ENCODE measurements at places on chromosomes 2 and 18.

DNA sequence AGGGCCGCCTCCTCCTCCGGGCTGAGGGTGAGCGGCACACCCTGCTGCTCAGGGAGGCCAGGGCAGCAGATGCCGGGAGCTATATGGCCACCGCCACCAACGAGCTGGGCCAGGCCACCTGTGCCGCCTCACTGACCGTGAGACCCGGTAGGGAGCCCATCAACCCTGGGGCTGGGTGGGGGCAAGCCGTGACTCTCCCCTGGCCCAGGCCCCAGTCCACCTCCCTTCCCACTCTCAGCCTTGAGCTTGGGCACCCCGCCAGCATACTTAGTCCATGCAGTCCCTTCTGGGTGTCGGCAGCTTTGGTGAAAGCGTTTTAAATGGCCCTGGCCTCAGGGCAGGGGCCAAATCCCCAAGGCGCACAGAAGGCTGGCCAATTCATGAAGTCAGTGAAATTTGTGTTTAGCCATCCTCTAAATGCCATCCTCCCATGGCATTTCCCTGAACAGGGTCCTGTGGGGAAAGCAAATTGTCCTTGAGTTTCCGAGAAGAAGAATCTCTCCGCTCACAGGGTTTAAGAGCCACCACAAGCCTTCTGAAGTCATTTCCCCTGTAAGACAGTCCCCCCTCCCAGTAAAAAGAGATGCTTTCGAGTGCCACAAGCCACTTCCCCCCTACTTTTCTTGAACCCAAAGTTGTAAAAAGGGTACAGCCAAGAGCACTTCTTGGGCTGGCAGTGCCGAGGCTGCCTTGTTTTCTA is 17.2 kb downstream of the SPEG start:
- peak; percentile 91 for DNase-seq

- no peak for DNase-seq
These were observed 25.8 kb upstream of the SLC9A2 start for GRCh38 chr2:102593516-102593915.

- no peak for DNase-seq
These were observed 7.4 kb upstream of the DGKD start for GRCh38 chr2:233346930-233347329.

DNA sequence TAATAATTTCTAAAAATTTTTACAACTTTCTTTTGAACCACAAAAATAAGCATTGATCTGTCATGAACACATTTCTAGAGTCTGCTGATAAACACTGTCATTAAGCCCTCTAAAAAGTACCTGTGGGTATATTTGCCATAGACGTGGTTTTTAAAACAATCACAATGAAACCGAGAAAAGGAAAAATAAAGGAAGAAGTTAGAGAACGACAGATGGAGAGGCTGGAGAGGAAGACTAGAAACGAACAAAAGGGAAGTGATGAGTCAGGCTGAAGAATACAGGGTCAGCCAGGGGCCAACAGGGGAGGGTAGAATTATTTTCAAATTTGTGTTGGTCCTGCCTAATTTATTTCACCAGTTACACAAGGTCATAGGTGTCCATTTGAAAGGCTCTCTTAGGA is 62.0 kb downstream of the MYL12B start:
- no peak for DNase-seq

GRCh38 chr2:219163156-219163555 is 2.5 kb upstream of the NHEJ1 start:
- DNase-seq: no peak

DNA sequence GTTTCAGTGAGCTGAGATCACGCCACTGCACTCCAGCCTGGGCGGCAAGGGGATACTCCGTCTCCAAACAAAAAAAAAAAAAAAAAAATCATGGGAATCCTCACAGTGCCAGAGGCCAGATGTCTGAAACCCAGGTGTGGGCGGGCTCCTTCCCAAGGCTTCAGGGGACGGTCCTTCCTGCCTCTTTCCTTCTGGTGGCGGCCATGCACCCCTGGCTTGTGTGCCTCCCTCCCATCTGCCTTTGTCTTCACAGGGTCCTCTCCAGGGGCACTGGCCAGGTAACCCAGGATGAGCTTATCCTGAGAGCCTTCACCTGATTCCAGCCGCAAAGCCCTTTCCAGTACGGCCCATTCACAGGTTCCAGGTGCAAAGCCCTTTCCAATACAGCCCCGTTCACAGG is 40.9 kb upstream of the GPC1 start:
- DNase-seq: peak; percentile 31

DNA sequence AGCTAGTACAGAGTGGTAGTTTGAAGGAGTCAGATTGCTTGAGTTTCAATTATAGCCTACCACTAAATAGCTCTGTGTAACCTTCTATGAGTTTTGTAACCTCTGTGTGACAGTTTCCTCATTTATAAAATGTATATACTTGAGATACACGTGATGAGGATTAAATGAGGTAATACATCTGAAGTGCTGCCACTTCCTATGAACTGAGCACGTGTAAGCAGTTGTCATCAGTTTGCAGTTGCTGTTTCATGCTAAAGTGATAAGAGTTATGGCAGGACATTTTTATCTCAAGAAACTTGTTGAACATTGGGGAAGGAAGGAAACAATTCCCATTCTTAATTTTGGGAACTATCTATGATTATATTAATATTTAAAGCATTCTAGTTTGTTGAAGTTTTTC is 38.5 kb downstream of the CARF start:
- no peak for DNase-seq

DNA sequence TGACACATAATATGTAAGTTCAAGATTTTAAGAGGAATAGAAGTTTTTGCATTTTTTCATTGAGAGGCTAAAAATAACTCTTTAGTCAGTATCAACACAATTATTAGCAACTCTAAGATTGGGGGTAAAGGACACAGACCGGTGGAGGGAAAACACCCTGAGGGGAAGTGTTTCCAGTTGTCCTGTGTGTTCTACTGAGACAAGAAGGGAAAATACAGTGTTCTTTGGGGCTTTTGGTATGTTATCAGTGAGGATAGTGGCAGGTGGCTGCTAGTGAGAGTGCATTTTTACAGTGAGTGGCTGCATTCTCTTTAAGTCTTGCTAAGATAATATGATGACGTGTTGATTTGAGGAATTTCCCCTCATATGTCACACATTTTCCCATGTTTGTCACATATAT is 507.5 kb downstream of the PARD3B start:
- DNase-seq: no peak
